ENCODE measurements at places on chromosomes 12 and 14.

- no peak for DNase-seq
Measured at GRCh38 chr12:114371733-114372132, 34.2 kb downstream of the TBX5 start.

GRCh38 chr14:99570544-99571302, 33.3 kb downstream of the CCDC85C start:
- no peak for DNase-seq

DNA sequence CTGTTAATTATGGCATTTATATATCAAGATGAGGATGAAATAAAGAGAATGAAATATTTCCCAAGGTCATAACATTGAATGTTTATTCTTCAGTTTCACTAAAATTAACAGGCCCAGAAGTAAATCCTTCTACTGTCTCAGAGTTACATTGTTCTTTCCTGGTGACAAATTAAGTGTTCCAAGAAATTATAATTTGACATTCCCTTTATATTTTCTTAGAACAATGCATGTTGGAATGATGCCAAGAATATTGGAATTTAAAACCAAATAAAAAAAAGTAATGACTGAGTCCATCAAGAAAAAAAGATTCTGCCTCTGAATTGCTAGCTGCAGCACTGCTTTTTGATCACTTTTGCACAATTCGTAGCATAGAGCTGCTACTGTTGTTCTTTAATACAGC, 152.1 kb downstream of the METTL25 start:
- no peak for DNase-seq

DNA sequence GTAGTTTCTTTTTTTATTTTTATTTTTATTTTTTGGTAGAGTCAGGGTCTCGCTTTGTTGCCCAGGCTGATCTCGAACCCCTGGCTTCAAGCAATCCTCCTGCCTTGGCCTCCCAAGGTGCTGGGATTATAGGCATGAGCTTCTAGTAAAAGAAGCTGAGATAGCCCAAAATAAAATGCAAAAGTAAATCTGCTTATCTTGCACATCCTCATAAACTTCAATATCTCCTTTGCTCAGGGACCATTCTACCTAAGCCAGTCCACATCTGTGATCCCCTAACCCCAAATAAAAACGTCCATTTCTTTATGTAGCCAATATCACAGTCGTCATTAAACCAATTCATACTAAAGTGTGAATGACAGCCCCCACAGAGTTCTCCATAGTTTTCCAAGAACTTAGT, 36.3 kb downstream of the ATF7 start:
- DNase-seq, result no peak

DNA sequence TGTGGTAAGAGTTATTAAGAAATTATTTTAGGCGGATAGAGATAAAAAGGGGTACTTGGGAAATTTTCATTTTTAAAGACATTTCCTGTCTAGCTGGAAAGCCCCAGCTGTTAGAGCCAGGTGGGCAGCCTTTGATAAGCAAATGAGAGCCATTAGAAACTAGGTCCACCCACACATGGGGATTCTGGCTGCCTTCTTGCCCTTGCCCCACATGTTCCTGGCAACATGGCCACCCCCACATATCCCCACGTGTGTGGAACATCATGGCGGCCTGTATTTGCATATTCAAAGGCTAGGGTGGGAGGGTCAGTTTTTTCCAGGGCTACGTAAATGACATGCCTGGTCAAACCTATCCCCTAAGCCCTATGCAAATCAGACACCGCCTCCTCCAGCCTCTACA, 1382.1 kb downstream of the AACS start:
- DNase-seq, result no peak

- DNase-seq, result peak; percentile 15
Measured at GRCh38 chr12:132263061-132263360, 66.4 kb downstream of the GALNT9 start.

GRCh38 chr12:4552191-4552590, 9.8 kb upstream of the DYRK4 start:
- no peak for DNase-seq

DNA sequence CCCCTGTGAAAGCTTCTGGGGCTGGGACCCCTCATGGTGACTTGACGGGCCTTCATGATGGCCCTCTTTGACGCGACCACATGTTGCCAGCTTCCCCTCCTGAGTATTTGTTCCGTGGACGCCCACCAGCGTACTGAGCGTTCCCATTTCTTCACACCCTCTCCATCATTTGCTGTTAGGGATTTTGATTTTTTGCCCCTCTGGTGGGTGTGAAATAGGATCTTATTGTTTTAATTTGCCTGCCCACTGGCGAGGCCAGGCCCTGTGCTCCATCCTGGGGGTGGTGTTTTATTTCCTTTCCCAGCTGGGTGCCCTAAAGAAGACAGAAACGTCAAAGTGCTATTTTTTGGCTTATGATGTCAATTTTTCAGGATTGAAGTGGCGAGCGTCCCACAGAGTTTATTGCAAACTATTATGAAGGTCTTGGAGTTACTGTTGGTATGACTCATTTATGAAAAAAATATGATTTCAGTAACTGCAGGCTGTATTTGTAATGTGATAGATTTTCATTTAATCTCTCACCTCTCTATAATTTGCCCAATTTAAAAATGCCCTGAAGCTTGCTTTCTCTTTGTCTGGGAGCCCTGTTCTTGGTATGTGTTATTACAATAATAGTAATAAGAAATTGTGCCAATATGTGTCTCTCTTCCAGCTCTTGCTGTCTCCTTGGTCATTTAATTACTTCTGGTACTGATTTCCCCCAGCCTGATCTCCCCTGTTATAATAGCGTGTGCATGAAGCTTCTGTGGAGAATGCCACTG, 99.6 kb downstream of the SLC25A47 start:
- DNase-seq, result no peak

GRCh38 chr14:92922155-92922735, 705 bp upstream of the CHGA start:
- DNase-seq, result no peak

- DNase-seq, result peak; percentile 49
Measured at GRCh38 chr12:6925540-6926279, 2.0 kb upstream of the ATN1 start.

GRCh38 chr12:51341251-51342007, 5.0 kb downstream of the CELA1 start:
- peak; percentile 71 for DNase-seq

- peak; percentile 88 for DNase-seq
Measured at GRCh38 chr12:69428351-69429073, 41.7 kb upstream of the FRS2 start.

- no peak for DNase-seq
Measured at GRCh38 chr12:50699154-50699553, 64.7 kb upstream of the ATF1 start.

- peak; percentile 92 for DNase-seq
Measured at GRCh38 chr12:109944561-109945359, 44.7 kb downstream of the TCHP start.

DNA sequence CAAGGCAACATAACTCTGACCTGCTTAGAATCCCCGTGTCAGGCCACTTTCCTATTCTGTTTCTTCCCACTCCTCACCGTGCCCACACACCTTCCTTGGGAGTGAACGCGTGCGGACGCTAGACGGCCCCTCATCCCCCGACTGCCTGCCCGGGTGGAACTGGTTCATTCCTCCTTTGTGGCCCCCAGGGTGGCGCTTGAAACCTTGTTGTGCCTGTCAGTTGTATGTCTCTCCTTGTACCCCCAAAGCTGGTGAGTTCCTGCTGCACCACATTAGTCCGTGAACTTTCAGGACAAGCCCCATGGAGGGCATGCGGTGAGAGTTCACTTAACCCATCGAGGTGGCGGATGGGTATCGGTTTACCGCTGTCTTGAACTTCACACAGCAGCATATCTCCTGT, 46.7 kb downstream of the SSH1 start:
- no peak for DNase-seq

DNA sequence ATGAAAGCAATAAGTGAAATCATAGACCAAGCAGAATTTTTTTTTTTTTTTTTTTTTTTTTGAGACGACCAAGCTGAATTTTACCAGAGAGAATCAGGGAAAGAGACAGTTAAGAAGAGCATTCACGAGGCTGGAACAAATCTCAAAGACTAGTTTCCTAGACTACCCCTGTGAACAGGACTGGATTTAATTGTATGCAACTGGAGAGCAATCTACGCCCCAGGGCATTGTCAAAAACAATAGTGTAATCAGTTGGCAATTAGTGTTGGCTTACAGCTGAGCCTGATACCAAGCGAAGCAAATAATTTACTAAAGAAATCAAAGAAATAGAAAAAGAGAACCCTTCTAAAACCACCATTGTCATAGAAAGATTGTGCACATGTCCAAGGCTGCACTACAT, 232.9 kb upstream of the CPNE8 start:
- no peak for DNase-seq

GRCh38 chr14:92677087-92677668, 71.2 kb downstream of the LGMN start:
- peak; percentile 14 for DNase-seq

DNA sequence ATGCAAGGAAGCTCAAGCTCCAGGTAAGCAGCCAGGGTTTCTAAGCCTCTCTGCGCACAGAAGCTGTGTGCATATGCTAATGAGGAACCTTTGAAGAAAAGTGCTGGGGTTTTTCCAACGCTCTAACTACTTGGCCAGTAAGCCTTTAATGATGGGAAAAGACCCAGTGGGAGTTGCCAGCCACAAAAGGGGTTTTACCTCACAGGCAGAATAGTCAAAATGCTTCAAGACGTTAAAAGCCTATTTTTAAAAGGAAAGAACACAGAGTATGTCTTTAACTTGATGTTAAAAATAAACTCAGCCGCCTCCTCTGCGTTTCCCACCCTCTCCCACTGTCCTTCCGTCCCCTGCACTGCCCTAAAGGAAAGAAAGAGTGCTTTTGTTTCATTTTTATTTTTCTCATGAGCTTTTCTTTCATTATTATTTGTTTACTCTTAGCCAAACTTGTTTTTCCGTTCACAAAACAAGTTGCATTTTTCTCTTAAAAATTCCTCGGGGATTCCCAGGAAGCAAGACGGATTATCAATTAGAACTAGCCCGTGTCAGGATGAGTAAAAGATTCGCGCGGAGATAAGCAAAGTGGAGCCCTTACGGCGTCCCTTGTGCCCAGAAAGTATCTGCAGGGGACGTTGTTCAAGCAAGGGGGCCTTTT, 209.8 kb upstream of the NUDT4 start:
- peak; percentile 63 for DNase-seq

DNA sequence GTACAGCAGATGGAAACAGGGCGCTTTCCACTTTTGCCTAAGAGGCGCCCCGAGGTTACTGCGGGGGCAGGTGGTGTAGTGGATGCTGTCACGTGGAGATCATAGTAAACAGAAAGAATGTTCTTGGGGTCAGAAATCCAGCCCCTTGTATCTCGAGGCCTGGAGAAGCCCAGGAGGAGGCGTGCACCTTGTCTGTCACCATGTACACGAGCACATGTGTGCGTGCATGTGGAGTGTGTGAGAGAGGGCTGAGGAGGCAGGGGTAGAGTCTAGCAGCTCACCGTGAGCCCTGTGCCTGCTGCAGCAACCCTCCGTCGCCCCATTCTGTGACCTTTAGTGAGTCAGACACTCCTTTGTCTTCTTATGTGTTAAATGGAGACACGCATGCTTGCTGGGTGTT, 59.0 kb downstream of the CACNA1C start:
- no peak for DNase-seq
